ENCODE measurements at places on chromosomes 4 and X.
A peak's percentile ranks its signal among the peaks of the same experiment; 100 is the strongest.

DNA sequence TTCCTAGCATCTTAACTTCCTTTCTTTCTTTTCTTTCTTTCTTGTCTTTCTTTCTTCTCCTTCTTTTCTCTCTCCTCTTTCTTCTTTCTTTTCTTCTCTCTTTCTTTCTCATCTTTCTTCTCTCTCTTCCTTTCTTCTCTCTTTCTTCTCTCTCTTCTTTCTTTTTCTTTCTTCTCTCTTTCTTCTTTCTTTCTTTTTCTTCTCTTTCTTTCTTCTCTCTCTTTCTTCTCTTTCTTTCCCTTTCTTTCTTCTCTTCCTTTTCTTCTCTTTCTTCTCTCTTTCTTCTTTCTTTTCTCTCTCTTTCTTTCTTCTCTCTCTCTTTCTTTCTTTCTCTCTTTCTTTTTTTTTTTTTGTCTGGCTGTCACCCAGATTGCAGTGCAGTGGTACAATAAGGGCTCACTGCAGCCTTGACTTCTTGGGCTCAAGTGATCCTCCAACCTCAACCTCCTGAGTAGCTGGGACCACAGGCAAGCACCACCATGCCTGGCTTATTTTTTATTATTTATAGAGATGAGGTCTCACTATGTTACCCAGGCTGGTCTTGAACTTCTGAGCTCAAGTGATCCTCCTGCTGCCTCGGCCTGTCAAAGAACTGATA lies 17.5 kb downstream of the NMU start:
- DNase-seq: no peak

- DNase-seq: no peak
Observed at GRCh38 chr4:11839889-11840288, 411.2 kb upstream of the HS3ST1 start.

DNA sequence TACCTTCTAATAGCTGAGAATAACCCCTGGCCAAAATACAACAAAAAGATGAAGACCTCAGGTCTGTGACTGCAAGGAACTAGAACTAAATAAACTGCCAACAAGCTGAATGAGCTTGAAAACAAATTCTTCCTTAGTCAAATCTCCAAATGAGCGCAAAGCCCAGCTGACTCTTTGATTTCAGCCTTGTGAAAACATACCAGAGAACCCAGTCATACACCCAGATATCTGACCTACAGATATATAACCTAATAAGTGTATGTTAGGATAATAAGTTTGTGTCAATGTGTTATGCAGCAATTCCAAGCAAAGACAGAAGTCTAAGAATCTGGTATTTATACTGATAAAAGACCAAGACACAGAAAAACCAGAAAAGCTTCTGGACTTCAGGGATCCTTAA lies 38.0 kb upstream of the ADGRL3 start:
- DNase-seq: no peak

DNA sequence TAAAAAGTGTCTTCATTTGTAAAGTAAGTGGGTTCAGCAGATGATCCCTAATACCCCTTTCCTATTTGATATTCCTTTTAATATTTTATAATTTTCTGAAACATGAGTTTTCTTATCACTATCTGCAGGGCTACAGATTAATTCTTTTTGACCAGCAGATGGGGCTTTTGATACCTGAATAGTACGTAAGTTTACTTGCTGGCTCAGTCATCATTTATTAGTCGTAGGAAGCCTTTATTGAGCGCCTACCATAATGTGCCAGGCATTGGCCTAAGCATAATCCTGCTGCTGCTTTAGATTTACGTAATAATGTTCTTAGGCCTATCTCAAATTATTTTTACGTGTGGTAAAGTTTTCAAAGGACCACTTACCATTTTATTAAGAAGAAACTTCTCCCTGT lies 33.1 kb downstream of the OSTC start:
- peak; percentile 37 for DNase-seq

- DNase-seq: no peak
Observed at GRCh38 chrX:17375367-17375636, 302 bp downstream of the NHS start.

DNA sequence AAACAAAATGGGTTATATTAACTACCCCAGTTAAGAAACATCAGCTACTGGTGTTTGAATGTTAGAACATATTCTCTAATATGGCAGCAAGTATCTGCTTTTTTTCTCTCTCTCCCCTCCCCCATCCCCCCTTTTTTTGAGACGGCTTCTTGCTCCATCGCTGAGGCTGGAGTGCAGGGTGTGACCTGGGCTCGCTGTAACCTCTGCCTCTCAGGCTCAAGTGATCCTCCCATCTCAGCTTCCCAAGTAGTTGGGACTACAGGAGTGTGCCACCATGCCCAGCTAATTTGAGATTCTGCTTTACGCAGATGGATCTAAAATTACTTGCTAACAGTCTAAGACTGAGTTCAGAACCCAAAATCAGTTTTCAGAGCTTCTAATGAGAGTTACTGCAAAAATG lies 101.9 kb downstream of the AFF1 start:
- DNase-seq: no peak

DNA sequence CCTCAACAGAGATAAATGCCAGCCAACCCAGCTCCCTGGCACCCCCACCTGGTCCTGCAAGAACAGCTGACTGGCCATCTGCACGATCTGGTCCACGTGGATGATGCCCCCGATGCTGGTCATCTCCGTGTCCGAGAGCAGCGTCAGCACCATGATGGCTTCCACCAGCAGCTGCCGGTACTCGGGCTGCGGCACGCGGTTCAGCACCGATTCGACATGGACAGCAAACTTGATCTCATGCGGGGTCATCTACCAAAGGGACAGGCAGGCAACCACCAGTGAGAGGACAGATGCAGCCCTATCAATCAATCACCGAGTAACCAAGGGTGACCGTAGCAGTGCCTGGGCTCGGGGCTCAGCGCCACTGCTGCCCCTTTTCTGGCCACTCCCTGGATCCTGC lies 89.8 kb downstream of the PHKA2 start:
- no peak for DNase-seq

GRCh38 chr4:91330555-91331137 lies 973.1 kb upstream of the GRID2 start:
- no peak for DNase-seq

DNA sequence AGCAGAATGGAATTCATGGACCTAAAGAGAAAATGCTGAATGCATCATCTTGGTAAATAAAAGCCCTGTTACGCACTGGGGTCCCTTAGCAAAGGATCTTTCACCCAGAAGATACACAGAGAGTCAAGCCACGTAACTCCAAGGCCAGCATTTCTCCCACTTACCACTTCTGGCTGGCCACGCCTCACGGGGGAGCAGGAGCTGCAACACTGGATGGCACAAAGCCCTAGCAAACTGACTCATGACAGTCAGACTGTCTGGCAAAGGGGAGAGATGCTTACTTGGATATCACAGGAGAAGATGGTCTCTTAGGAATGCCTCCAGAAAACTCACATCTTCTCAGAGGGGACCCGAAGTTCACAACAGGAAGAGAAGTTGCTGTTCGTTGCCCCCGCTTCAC lies 51.4 kb upstream of the BCLAF3 start:
- DNase-seq: no peak

GRCh38 chrX:95764972-95765451 lies 919.6 kb upstream of the DIAPH2 start:
- peak; percentile 13 for DNase-seq

DNA sequence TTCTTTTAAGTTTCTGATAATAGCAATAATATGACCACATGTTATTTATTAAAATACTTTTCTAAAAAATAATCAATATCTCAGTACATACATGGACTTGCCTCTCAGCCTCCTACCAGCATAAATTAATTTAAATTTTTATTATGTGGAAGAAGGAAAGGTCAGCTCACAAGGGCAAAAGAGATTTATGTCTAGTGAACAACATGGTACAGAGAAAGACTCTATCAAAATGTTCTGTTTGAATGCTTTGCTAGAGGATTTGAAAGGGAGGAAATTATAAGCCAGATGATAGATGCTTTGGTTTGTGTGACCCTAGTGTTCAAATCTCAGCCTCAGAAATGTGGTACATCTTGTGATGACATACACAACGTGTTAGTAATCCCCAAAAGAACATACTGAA lies 94.3 kb downstream of the DKK2 start:
- no peak for DNase-seq

DNA sequence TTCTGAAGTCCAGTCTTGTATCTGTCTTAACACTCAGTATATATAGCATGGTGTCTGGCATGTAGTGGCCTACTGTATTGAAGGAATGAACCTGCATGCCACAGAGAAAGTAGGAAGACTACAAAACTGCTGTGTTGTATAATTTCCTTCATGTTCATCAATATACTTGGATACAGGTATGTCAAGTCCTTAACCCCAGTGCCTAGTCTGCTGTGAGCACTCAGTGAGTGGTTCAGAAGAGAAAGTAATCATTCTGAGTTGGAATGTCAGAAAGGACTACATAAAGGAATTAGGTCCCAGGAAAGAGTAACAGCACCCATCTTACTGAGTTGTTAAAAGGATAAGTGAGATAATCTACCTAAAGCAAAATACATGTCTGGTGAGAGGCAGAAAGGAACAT lies 32.0 kb downstream of the ABCE1 start:
- no peak for DNase-seq

GRCh38 chr4:8176547-8177399 lies 18.2 kb upstream of the ABLIM2 start:
- peak; percentile 63 for DNase-seq

- no peak for DNase-seq
Observed at GRCh38 chrX:107574054-107574683, 54.1 kb upstream of the PRPS1 start.

DNA sequence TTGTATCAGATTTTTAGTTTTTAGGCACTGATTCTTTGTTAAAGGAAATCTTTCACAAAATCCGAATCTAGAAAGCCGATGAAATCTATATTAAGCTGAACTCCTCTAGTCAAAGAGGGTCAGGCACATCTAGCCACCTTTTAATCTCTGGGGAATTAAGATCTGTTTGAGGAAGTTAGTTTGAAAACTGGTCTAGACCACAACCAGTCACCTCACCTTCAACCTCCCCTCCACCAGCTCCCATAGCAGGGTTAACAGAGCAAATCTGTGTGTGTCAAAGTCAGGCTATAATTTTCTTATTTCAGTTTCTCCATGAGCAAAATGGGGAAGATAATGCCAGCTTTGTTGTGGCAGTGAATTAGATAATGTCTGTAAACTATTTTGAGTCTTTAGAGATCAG lies 110.0 kb upstream of the IGFBP7 start:
- no peak for DNase-seq

GRCh38 chrX:124217304-124218251 lies 114.9 kb upstream of the TEX13D start:
- DNase-seq: peak; percentile 87

- DNase-seq: no peak
Observed at GRCh38 chr4:102735582-102735981, 25.2 kb downstream of the MANBA start.

DNA sequence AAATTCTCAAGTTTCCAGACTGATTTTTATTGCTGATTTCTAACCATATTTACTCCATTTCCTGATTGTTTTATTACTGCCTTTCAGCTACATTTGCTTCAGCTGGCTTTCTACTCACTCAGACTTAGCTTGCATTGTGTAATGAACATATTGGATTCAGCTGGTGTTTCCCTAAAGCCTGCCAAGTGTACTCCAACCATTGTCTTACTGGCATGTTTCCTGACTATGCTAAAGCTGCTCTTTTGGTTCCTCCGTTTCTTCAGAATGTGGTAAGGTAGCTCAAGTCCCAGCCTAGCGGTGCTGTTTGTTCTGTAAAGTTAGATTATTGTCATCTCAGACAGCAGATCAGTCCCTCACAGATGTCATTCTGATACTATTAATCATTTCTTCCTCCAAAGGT lies 53.1 kb upstream of the GLRA2 start:
- no peak for DNase-seq
